ENCODE measurements at places on chromosomes 7 and 10.

- no peak for DNase-seq
These were observed 3.1 kb upstream of the SFRP5 start for GRCh38 chr10:97774811-97775294.

DNA sequence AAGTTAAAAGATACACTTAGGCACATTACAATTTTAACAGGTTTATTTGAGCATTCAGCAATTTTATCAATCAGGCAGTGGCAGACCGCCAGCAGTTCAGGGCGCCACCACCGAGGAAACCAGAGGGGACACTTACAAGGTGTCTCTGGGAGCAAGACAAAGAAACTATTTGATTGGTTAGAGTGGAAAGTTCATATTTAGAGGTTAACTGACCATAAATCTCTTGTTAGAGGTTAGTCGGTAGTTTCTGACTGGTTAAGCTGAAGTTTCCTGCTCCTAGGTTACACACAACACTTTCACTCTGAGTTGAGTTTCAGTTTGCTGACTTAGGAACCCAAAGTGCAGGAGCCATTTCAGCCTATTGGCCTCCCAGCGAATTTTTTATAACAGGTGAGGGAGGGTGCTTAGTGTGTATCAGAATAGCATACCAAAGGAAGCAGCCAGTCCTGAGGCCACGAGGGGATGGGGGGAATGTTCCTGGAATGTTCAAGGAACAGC lies 10.8 kb upstream of the PVRIG start:
- no peak for DNase-seq

GRCh38 chr7:30034501-30034900 lies 6.3 kb downstream of the PLEKHA8 start:
- no peak for DNase-seq

GRCh38 chr10:26681076-26681475 lies 16.4 kb upstream of the PDSS1 start:
- DNase-seq, result no peak

DNA sequence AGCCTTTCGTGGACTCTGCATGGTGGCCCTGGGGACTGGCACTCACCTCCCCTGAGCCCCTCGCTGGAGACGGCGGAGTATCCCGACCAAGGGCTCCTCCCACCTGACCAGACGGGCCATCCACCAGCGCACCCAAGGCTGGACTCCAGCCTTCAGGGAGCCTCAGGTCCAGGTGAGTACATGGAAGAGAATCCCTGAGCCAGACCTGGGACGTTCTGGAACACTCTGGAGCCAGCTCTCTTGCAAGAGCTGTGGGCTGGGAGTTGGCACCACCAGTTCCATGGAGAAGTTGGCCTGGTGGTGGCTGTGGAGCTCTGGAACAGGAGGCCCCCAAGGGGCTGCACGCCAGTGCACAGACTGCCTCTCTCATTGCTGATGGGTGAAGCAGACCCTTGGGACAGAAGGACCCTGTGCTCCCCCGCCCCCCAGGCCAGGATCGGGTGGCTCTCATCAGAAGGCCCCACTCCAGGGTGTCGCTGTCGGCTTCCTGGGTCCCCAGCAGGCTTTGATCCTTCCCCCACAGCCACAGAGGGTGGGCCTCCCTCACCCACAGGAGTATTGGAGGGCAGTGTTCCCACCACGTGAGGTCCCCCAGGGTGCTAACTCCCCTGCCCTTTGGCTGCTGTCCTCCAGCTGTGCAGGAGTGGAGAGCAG lies 189.9 kb downstream of the EBF3 start:
- no peak for DNase-seq

GRCh38 chr7:26397796-26398426 lies 106.2 kb downstream of the SNX10 start:
- no peak for DNase-seq

GRCh38 chr7:40043164-40043563 lies 91.3 kb downstream of the MPLKIP start:
- no peak for DNase-seq

- DNase-seq, result no peak
These were observed 31.6 kb upstream of the ZNF746 start for GRCh38 chr7:149529136-149529718.

GRCh38 chr7:88452646-88453045 lies 146.0 kb upstream of the STEAP4 start:
- DNase-seq, result no peak

DNA sequence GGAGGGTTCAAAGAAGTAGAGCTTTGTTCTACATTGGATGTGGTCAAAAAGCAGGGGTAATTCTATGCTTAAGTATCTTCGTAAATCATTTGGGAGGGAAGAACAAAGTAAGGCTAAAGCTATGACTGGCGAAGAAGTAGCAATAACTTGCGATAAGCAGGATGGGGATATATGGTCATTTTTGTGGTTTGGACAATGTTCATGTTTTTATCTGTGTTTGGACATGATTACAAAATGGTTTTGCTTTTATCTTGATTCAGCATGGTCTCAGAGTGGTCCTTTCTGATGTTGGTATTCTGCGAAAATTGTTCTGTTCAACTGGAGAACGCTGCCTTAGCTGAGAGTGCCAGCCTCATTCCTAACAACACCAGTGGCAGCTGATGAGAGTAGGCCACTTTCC lies 208.8 kb downstream of the SEMA3A start:
- DNase-seq, result no peak

- DNase-seq, result no peak
These were observed at the start of gene PLCE1 for GRCh38 chr10:93993782-93994437. Gene PLCE1, plus strand, starts transcription at chr10:93993931. Its CDS starts 37,116 bp downstream, at chr10:94031047.

- DNase-seq, result no peak
These were observed 214.9 kb downstream of the CREB5 start for GRCh38 chr7:28627263-28627653.
